ENCODE measurements at places on chromosomes 2 and 18. TPM values are rescaled to one million over a fixed set of nuclear protein-coding genes. Genes with fewer than 3 reads are reported as not detected.

DNA sequence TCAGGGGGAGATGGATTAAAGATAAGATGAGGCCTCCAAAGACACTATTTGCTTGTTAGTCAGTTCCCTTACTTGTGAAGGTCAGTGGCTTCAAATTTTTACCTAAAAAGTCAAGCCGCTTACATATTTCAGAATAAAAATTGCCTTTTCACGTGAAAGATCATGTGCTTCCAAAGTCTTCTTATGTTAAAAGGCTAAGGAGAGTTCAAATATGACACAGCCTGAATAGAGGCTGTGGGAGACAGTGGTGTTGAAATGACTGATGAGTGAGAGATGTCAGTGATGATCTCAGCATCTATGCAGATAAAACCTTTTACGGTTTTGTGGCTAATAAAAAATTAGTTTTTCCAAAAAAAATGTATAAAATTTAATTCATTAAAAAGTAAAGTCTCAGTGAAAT, 40.5 kb downstream of the UPP2 start:
- H3K4me3 ChIP-seq, result no peak overlapping the region
- DNase-seq, result no peak
- H3K4me1 ChIP-seq, result no peaks in the 10 kb centered on the region
- H3K27me3 ChIP-seq, result no peaks in the 10 kb centered on the region

- H3K4me1 ChIP-seq, result peaks cover 10% of the 10 kb centered on the region
- H3K27me3 ChIP-seq, result no peaks in the 10 kb centered on the region
- peak; percentile 35 for DNase-seq
- H3K36me3 ChIP-seq, result no peaks in the 10 kb centered on the region
- H3K27ac ChIP-seq, result peak overlapping the region; percentile 9
- H3K4me3 ChIP-seq, result no peak overlapping the region
Observed at GRCh38 chr2:201956361-201956760, 77.3 kb upstream of the FZD7 start.

GRCh38 chr18:13520741-13521140, 205.6 kb downstream of the FAM210A start:
- peaks cover 56% of the 10 kb centered on the region for H3K4me1 ChIP-seq
- no peak overlapping the region for H3K4me3 ChIP-seq
- no peaks in the 10 kb centered on the region for H3K36me3 ChIP-seq
- DNase-seq, result no peak
- no peaks in the 10 kb centered on the region for H3K27me3 ChIP-seq

- no peak overlapping the region for H3K4me3 ChIP-seq
- no peak overlapping the region for H3K27ac ChIP-seq
- no peak for DNase-seq
- H3K4me1 ChIP-seq, result no peaks in the 10 kb centered on the region
- H3K36me3 ChIP-seq, result no peaks in the 10 kb centered on the region
- no peaks in the 10 kb centered on the region for H3K27me3 ChIP-seq
Observed at GRCh38 chr18:49467599-49467998, 7.2 kb upstream of the DYM start.

DNA sequence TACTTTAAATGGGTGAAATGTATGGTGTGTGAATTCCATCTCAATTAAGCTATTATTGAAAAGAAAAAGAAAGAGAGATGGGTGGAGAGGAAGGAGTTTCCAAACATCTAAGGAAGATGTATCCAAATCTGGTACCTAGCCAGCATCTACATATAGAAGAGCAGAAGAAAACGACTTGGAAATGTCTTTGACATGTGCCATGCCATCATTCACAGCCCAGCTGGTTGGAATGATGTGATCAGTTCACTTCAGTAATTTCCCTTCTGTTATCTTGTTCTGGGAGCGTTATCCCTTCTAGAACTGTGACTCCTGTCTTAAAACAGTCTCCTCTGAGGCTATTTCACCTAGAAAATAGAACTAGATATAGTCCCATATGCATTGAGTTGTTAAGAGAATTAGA, 312.8 kb upstream of the GYPC start:
- H3K27ac ChIP-seq, result no peak overlapping the region
- H3K4me3 ChIP-seq, result no peak overlapping the region
- no peak for DNase-seq

DNA sequence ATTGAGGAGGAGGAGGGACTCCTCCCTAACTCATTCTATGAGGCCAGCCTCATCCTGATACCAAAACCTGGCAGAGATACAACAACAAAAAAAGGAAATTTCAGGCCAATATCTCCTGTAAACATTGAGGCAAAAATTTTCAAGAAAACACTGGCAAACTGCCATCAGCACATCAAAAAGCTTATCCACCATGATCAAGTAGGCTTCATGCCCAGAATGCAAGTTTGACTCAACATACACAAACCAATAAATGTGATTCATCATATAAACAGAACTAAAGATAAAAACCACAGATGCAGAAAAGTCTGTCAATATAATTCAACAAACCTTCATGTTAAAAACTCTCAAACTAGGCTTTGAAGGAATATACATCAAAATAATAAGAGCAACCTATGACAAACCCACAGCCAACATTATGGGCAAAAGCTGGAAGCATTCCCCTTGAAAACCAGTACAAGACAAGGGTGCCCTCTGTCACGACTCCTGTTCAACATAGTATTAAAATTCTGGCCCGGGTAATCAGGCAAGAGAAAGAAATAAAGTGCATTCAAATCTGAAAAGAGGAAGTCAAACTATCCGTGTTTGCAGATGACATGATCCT, 1014.3 kb downstream of the CBLN2 start:
- no peak for DNase-seq
- H3K4me3 ChIP-seq, result no peak overlapping the region
- no peaks in the 10 kb centered on the region for H3K36me3 ChIP-seq
- no peak overlapping the region for H3K27ac ChIP-seq

DNA sequence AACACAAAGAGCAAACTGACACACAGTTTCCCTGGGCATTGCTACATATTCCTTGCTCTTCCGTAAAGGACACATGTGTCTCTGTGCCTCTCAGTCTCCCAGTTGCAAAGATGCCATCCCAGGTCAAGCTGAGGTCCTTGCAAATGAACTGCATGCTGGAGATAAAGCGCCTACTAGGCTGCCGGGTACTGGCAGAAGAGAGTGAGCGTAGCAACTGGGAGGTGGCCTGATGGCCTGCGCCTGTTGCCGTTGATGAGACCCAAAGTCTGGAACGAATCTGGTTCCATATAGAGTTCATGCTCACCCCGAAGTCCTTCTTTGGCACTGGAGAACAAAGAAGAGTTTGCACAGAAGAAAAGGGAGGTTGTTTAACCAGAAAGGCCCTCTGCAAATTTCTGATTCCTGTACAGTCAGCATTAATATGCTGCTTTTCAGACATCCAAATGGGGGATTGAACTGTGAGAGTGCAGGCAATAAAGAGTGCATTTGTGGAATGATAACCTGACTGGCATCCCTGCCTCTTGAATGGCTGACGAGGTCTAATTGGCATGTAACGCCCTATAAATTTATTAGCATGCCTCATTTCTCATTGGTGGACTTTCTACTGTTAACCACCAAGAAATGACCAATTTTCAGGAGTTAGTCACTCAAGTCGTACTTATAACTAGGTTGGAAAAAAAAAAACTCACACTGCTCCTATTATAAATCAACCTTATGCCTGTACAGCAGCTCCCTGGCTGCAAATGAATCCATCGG, 78.7 kb downstream of the GBX2 start:
- H3K27me3 ChIP-seq, result no peaks in the 10 kb centered on the region
- H3K4me3 ChIP-seq, result no peak overlapping the region
- H3K27ac ChIP-seq, result no peak overlapping the region
- H3K4me1 ChIP-seq, result no peaks in the 10 kb centered on the region
- H3K36me3 ChIP-seq, result no peaks in the 10 kb centered on the region

DNA sequence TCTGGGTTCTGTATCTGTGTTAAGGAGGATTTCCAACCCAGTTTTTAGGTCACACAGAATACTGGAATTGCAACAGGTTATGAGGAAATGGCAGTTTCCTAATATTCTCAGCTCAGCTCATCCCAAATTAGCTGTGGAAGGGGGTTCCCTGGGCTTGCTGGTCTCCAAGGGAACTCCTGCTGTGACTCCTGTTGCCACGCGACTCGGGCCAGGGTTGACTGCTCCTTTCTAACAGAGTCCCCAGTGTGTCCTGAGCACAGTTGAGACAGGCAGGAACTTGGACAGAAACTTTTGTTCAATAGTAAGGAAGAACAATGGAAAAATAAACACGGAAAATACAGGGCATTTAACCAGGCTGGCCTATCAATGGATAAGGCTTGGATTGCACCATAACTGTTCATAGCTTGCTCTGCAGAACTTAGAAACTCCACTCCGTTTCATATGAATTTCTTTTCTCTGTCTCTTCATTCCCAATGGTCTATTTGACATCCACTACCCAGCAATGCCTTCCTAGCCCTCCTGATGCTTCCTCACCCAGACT, 3.8 kb upstream of the ROCK2 start:
- H3K4me1 ChIP-seq, result peaks cover 10% of the 10 kb centered on the region
- DNase-seq, result no peak
- H3K27me3 ChIP-seq, result no peaks in the 10 kb centered on the region
- H3K36me3 ChIP-seq, result no peaks in the 10 kb centered on the region
- no peak overlapping the region for H3K4me3 ChIP-seq

GRCh38 chr2:234450431-234451124, 46.3 kb downstream of the ARL4C start:
- H3K27ac ChIP-seq, result no peak overlapping the region
- no peak overlapping the region for H3K4me3 ChIP-seq
- H3K27me3 ChIP-seq, result no peaks in the 10 kb centered on the region
- H3K4me1 ChIP-seq, result no peaks in the 10 kb centered on the region

DNA sequence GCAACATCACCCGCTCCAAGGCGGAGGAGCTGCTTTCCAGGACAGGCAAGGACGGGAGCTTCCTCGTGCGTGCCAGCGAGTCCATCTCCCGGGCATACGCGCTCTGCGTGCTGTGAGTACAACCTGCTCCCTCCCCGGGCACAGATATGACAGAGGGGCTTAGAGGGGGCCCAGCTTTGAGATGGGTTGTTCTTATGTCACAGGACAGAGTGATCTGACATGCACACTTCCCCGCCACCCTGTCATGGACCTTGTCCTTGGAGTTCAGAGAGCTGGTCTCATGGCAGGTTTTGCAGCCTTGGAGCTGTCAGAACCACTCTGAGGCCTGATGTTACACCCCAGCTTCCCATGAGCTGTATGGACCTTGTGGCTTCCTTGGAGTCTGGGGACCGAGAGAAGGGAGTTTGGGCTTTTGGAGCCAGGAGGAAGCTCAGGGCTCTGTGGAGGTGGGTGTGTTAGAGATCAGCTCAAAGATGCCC, 398 bp downstream of the INPP5D start:
- H3K4me3 ChIP-seq, result peak overlapping the region; percentile 51
- H3K36me3 ChIP-seq, result no peaks in the 10 kb centered on the region
- H3K4me1 ChIP-seq, result peaks cover 3% of the 10 kb centered on the region
- H3K27ac ChIP-seq, result peak overlapping the region; percentile 64
- DNase-seq, result no peak

- no peak overlapping the region for H3K27ac ChIP-seq
- DNase-seq, result no peak
- H3K27me3 ChIP-seq, result no peaks in the 10 kb centered on the region
- H3K36me3 ChIP-seq, result no peaks in the 10 kb centered on the region
- no peak overlapping the region for H3K4me3 ChIP-seq
- H3K4me1 ChIP-seq, result no peaks in the 10 kb centered on the region
Observed at GRCh38 chr2:11045294-11045693, 110.0 kb upstream of the SLC66A3 start.

Gene PLCD4
- 36.2 TPM for total RNA-seq

Gene DYTN
- not detected for total RNA-seq
